COR-L47 (cell line): ENCODE measurements at places on chromosomes 16 and 17.
A peak's percentile ranks its signal among the peaks of the same experiment; 100 is the strongest.

GRCh38 chr17:72614871-72615626 is 477.4 kb downstream of the SLC39A11 start:
- no peak for DNase-seq

DNA sequence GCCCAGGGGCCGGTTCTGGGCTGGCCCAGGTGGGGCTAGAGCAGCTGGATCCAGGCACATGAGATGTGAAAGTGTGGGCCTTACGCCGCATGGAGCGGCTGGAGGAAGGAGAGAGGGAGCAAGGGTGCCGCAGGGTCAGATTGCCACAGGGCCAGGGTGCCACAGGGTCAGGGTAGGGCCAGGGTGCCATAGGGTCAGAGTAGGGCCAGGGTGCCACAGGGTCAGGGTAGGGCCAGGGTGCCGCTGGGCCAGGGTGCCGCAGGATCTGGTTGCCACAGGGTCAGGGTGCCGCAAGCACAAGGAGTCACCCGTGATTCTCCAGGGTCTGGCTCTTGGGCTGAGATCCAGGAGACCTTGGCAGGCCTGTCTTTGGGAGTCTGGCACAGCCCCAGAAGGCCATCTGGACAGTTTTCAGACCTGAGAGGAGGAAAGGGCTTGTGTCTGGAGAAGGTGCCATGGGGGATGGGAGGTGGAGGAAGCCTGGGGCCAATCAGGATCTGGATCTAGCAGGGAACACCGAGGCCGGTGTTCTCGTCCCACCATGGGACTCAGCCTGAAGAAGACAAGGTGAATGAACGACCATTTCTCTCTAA is 13.1 kb upstream of the LASP1NB start:
- DNase-seq, result no peak

GRCh38 chr17:70563281-70563820 is 394.0 kb downstream of the KCNJ2 start:
- peak; percentile 76 for DNase-seq

GRCh38 chr16:77610496-77610895 is 111.8 kb upstream of the NUDT7 start:
- DNase-seq, result no peak

DNA sequence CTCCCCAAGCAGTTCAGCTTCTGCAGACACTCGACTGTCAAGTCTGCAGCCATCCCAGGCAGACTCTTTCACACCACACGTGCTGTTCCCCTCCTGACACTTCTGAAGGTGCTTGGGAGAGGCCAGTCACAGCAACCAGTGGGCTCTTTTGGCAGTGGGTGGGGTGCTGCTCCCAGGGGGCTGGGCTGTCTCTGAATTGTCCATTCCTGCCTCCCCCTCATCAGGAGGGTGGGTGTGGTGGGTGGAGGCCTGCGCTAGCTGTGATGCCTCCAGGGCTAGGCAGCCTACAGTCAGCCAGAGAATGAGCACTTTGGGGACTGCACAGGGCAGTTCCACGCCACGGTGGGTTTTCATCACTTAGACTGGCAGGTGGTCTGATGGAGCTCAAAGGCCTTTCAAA is 10.3 kb downstream of the STARD3 start:
- DNase-seq, result no peak

- DNase-seq, result no peak
Observed at GRCh38 chr17:15091825-15092224, 173.3 kb downstream of the PMP22 start.

DNA sequence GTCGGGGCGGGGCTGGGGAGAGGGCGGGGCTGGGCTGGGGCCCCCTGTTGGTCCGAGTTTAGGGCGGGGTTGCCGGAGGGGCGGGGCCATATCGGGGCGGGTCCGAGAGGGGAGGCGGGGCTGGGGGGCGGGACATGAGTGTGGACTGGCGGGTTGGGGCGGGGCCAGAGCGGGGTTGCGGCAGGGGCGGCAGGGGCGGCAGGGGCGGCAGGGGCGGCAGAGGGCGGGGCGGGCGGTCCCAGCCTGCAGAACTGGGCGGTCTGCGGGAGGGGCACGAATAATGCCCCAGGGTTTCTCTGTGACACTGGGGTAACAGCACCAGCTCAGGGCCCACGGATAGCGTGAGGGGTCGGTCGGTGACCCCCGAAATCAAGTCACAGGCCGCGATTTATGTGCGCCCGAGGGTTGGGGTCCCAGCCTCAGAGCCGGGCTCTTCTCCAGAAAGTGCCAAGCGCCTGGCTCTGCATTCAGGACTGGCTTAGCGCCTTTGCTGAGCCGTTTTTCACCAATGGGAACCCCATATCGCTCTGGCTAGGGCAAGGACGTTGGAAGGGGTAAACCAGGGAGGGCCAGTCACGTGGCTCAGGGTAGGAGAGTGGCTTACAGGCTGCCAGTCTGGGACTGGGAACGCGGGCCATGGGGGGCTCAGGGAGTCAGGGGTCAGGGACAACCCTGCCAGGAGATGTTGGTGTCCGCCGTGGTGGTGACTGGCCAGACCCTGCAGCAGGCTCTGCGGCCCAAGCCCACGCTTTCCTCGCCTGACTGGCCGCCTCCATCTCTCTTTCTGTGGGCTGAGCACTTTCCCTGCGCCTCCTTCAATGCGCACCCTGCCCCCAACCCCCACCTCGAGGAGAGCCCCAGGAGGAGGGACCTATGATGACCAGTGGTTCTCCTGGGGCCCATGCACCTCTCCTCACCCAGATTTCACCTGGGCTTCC is 1.2 kb upstream of the METTL26 start:
- DNase-seq, result no peak

GRCh38 chr17:79902146-79902791 is 63.0 kb upstream of the CBX4 start:
- no peak for DNase-seq

GRCh38 chr16:11986521-11987057 is 10.1 kb downstream of the SNX29 start:
- DNase-seq, result no peak

- no peak for DNase-seq
Observed at GRCh38 chr16:65545413-65545956, 423.6 kb upstream of the CDH11 start.

GRCh38 chr17:8273884-8274444 is 14.5 kb upstream of the RANGRF start:
- DNase-seq, result no peak

- peak; percentile 59 for DNase-seq
Observed at GRCh38 chr17:72725433-72726068, 366.9 kb downstream of the SLC39A11 start.

DNA sequence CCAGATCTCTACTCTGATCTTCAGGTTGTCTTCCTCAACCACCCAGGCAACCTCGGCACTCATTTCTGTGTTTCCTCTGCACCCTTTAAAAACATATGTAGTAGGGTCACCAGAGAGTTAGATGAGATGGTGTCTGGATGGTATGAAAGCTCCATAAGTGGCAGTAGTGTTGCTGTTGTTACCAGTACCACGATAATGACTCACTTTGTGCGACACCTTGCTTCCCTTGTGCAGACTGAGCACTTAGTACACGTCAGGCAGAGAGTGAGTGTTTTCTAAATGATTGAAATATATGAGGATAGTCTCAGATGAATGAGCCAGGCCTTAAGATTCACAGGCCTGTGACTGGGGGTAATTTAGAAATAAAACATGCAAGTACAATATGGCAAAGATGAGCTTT is 188.7 kb downstream of the MAF start:
- no peak for DNase-seq

DNA sequence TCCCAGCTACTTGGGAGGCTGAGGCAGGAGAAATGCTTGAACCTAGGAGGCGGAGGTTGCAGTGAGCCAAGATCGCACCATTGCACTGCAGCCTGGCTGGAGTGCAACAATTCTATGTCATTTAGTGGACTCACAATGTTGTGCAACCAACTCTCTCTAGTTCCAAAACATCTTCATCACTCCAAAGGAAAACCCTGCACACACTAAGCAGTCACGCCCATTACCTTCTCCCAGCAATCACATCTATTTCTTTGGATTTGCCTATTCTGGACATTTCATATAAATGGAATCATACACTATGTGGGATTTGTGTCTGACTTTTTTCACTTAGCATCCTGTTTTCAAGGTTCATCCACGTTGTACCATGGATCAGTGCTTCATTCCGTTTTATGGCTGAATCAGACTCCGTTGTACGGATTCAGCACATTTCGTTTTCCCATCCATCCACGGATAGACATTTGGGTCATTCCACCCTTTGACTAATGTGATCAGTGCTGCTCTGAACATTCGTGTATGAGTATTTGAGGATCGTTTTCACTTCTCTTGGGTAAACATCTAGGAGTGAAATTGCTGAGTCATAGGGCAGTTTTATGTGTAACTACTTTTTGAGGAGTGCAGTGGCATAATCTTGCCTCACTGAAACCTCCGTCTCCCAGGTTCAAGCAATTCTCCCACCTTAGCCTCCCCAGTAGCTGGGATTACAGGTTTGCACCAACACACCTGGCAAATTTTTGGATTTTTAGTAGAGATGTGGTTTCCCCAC is 45.4 kb upstream of the EMP2 start:
- DNase-seq, result no peak

DNA sequence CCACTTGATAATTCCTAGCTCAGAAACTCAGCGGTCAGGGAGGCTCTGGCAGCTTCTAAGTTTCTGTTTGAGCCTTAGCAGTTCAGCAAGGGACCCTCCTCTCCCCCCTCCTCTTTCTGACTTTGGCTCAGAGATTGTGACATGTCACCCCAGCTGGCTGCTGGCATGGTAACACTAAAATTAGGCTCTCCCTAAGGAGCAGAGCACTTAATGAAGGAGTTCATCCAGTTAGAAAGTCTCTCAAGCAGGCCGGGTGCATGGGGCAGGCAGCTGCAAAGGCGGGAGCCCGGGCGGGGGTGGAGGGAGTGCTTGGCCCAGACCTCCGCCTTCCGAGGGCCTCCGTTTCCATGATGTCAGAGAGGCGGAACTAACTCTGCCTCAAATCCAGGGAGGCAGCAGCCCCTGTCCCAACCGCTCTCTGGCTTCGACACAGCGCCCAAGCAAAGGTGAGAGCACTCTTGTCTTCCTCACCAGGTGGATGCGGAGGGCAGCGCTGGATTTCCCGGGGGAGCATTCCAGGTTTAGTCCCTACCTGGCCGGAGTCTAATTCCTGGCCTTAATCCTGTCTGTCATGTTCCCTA is 128.0 kb upstream of the PLCG2 start:
- DNase-seq, result peak; percentile 28

- no peak for DNase-seq
Observed at GRCh38 chr16:80230328-80231120, 310.3 kb upstream of the DYNLRB2 start.

DNA sequence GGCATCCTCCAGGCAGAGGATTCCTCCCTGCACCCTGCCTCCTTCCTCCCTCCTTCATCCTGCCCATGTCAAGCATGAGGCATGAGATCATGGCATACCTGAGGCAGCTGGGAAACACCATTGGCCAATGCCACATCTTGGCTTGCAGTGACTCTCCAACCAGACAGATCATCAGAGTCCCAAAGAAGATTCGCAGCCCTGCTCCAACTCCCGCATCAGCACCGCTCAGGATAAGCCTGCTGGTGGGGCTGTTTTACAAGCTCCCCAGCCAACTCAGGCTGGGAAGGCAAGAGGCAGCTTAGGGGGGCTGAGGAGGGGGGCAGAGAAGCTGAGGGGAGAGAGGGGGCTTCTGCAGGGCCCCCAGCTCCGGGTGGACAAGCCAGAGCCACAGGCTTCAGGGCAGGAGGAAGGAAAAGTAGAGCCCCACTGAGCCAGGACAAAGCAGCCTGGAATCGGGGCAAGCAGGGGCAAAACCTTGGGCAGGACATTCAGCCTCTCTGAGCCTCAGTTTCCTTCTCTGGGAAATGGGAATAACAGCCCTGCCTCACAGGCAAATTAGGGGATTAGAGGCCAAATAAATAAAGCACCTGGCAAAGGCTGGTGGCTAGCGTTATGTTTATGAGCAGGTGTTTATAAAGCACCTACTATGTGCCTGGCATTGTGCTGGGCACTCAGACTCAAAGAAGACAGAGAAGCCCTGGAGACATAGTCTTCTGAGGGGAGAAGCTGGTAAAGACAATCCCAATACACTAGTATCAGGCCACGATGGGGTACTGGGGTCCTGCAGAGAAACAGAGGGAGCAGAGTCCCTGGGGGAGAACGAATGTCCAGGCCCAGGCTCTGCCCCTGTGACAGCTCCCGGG is 88.1 kb downstream of the GOSR1 start:
- no peak for DNase-seq

GRCh38 chr16:35735403-35736251 is 2276.2 kb downstream of the TP53TG3F start:
- no peak for DNase-seq

GRCh38 chr17:30148376-30148775 is 31.8 kb downstream of the NSRP1 start:
- DNase-seq, result no peak

GRCh38 chr16:88617268-88618031 is 20.9 kb upstream of the IL17C start:
- DNase-seq, result peak; percentile 13

GRCh38 chr17:64736804-64737492 is 74.8 kb upstream of the SMURF2 start:
- no peak for DNase-seq

DNA sequence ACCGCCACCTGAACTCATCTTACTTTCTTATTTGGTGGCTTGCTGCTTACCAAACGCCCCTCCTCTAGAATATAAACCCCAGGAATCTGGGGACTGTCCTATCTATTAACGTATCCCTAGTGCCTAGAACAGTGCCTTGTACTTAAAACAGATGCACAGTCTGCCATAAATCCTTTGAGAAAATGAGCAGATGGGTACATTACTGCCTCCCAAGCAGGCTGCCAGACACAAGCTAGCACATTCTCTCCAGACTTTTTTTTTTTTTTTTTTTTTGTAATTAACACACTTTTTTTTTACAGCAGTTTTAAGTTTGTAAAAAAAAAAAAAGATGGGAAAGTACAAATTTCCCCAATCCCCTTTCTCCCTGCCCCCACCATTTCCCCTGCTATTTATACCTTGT is 57.3 kb upstream of the RPL38 start:
- no peak for DNase-seq

- no peak for DNase-seq
Observed at GRCh38 chr17:30476726-30477082, 504 bp upstream of the GOSR1 start.

DNA sequence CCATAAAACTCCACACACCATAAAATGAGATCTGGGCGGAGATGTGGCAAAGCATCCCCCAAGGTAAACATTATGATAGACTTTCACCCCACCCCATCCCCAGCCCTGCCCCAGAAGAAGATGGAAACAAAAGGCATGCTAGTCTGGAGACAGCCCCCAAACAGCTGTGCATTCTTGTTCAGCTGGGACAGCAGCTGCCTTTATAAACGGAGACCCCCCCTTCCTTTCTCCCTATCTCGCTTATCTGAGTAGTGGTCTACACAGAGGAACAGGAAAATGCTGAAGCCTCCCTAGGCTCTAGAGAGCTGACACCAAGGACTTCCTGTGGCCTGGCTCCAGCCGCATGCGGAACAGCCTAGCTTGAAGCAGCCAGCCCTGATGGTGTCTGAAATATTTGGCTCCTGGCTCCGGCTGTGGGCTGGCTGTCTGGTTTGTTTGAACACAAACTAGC is 190.3 kb upstream of the ANKFN1 start:
- no peak for DNase-seq

DNA sequence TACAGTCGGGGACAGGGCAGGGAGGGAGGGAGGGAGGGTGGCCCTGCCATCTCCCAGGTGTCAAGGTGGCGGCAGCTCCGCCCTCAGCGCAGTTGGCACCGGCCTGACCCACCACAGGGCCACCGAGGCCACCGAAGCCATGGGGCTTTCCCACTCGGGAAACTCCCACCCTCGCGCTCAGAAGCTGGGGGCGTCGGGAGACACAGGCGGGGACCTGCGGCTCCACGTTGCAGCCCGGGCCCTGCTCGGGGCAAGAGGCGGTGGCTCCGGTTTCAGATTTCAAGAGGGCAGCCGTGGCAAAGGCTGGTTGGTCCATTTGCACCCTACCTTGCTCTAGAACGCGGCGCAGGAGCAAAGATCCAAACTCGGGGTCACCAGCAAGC is 544 bp downstream of the CYB561 start:
- DNase-seq, result no peak

GRCh38 chr16:20675488-20676267 is 21.8 kb downstream of the ACSM1 start:
- DNase-seq, result no peak
